Stimulated activated CD8-positive, alpha-beta memory T cell treated with anti-CD3 and anti-CD28 coated beads, Interleukin-4, amount 100 ng/mL, for 4 hours (primary cell): ENCODE measurements at places on chromosomes 13 and 19.
A peak's percentile ranks its signal among the peaks of the same experiment; 100 is the strongest.

GRCh38 chr19:11166281-11167142 lies 10.9 kb upstream of the SPC24 start:
- no peak for DNase-seq

DNA sequence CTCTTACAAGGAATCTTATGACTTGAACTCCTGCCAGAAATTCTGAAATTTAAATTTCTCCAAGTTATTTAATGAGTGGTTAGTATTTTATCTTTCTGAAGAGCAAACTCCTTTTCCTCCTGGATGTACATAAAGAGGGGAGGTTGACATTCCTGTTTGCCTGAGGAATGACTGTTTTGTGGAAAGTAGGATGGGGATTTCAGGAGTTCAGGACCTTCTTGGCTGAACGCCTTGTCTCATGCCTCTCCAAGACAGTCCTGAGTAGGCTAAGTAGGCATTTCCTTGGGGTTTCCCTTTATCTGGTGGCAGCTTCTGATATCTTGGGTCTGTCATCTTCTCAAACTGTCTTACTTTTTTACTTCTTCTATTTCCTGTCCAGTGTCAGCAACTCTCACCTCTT lies 356.6 kb downstream of the TDRD3 start:
- no peak for DNase-seq

GRCh38 chr19:46530636-46531035 lies 35.0 kb upstream of the PNMA8B start:
- no peak for DNase-seq

DNA sequence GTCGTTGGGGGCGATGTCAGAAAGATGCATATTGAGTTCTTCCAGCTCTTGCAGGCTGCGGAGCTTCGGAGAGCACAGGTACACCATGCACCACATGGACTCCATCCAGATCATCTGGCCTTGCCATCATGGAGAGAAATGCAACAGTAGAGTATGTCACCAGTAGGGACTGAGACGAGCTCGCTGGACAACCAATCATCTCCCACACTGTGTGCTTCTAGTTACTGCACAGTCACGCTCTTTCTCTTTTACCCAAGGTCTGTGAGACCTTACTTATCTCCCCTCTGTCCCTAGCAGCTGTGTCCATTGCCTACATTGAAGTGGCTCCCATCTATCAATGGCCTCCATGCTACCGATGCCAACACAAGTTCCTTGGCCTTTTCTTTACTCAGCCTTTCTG lies 90.5 kb downstream of the C13orf42 start:
- DNase-seq, result no peak

DNA sequence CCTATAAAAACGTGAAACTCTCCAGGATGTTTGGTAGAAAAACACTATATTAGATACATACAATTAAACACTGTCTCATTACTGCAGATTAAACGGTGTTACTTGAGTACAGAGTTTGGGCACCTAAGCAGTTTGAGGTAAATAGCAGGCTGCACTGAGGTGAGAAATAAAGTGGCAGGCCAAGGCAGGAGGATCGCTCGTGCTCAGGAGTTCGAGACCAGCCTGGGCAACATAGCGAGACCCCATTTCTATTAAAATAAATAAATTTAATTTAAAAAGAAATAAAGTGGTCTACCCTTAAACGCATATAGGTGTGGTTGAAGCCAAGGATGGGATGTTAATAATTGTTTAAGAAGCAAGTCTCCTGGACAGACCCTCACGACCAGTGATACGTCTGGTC lies 1.2 kb downstream of the PSPC1 start:
- DNase-seq, result no peak

DNA sequence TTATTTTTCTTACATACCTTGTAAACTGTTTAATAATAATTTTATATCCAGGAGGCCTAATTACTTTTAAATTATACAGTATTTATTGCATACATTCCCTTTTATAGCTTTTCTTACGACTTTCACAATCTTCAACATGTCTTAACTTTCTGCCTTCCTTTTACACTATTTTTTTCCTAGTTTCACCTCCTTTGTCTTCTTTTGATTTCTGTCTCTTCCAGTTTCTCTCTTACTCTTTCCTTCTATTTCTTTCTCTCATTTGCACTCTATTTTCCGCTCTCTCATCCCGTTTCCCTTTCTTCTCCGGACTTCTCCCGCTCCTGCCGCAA lies 11.5 kb downstream of the ZNF552 start:
- DNase-seq, result no peak

- DNase-seq, result peak; percentile 78
Observed at GRCh38 chr19:36605101-36605876, at the start of gene ZNF382. TSS of gene ZNF382 (plus strand) at chr19:36605313. CDS start at chr19:36609915, 4,602 bp downstream.

- no peak for DNase-seq
Observed at GRCh38 chr19:48928164-48929025, 5.1 kb upstream of the DHDH start.

DNA sequence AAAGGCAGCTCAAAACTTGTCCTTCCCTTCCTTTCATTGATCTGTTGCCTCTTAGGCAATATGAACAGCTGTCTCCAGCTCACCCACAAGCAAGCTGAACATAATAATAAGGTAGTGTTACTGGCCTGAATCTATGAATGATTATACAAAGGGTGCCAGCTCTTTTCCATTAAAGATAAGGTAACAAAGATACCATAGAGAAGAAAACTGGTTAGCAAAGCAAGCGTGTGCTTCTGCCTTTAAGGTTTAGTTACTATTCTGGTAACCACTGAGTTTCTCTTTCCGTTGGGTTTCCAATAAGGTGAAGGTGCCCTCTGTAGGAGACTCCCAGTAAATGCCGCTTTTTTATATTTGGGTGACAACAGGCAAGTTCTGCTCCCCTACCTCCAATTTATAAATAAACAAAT lies 12.1 kb upstream of the DACH1 start:
- DNase-seq, result no peak

- peak; percentile 38 for DNase-seq
Observed at GRCh38 chr13:21675095-21675991, 4.5 kb downstream of the FGF9 start.

GRCh38 chr13:90999401-90999800 lies 348.1 kb upstream of the MIR17HG start:
- DNase-seq, result no peak

DNA sequence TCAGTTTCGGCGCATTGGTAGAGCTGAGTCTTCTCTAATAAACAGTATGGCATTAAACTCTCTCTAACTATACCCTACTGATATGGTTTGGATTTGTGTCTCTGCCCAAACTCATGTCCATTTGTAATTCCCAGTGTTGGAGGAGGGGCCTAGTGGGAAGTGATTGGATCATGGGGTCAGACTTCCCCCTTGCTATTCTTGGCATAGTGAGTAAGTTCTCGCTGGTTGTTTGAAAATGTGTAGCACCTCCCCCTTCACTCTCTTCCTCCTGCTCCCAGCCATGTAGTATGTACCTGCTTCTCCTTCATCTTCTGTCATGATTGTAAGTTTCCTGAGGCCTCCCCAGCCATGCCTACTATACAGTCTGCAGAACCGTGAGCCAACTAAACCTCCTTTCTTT lies 682.7 kb upstream of the ARGLU1 start:
- DNase-seq, result no peak

DNA sequence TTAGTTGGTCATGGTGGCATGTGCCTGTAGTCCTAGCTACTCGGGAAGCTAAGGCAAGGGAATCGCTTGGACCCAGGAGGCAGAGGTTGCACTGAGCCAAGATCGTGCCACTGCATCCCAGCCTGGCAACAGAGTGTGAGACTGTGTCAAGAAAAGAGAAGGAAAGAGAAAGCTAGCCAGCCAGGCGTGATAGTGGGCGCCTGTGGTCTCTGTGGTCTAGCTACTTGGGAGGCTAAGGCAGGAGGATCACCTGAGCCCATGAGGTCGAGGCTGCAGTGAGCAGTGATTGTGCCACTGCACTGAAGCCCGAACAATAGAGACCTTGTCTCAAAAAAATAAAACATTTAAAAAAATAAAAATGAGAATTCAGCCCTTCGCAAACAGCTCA lies 33.3 kb downstream of the TIMM13 start:
- DNase-seq, result no peak

- no peak for DNase-seq
Observed at GRCh38 chr13:33164331-33164730, 121.2 kb downstream of the STARD13 start.

DNA sequence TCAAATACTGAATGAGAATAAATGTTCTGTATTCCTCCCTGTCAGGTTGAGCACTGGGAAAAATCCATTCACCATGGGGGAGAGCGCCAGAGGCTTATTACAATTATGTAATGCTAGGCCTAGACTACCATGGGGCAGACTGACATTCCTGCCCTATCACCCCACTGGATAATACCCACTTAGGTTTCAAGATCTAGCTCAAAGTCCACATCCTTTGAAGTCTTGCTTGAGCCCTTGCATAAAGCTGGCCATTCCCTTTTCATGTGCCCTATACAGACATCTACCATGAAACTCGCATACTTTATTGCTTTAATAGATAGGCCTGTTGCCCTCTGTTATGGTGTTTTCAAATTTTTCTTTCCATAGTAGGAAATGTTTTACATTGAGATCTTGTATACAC lies 149.3 kb downstream of the RGCC start:
- no peak for DNase-seq

DNA sequence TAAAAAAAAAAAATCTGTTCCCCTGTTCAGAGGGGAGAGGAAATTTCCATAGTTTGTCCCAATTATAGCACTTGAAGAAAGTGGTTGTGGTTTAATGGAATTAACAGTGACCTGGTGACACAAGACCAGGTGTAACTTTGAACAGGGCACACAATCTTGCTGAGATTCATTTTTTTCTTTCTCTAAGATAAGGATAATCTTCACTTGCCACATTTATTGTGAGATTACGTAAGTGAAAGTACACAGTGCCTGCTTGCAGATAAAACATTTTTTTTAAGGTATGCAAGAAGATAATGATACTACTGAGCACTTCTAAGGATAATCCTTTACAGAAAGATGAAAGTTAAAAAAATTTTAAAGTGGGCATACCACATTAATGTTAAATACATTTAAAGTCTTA lies 448.1 kb downstream of the DIAPH3 start:
- DNase-seq, result no peak

DNA sequence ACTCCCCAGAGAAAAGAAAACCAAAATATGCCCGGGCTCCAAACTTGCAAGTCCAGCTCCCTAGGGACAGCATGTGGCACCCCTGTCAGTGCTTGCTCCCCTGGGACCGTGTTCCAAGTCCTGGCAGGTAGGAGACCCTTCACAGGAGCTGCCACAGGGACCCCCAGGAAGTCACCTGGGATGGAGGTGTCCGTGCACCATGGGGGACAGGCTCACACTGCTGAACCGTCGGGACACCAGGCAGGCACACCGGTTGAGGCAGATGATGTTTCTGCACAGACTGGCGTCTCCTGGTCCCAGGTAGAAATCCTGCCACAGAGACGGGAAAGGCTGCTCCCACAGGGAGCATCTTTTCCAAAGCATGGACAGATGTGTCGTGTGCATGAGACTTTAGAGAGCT lies 11.7 kb upstream of the PROZ start:
- DNase-seq, result no peak

DNA sequence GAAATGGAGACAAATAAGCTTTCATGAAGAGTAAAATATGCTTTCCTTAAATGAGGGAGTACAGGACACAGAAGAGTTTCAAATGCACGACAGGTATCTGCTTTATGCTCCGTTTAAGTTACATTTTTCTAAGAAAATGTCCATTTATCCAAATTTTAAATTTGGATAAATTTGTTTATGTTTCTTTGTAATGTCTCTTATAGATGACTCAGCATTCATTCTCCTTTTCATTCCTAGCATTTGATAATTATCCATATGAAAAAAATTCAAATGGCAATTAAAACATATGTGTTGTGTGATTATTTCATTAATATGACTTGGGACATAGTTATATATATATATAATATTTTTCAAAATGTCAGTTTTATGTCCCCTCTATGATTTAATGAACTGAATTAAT lies 1449.3 kb downstream of the SLITRK1 start:
- DNase-seq, result no peak
